Stimulated activated CD8-positive, alpha-beta memory T cell treated with anti-CD3 and anti-CD28 coated beads, Interleukin-4, amount 100 ng/mL, for 4 hours (primary cell): ENCODE measurements at places on chromosomes 7 and 10.

DNA sequence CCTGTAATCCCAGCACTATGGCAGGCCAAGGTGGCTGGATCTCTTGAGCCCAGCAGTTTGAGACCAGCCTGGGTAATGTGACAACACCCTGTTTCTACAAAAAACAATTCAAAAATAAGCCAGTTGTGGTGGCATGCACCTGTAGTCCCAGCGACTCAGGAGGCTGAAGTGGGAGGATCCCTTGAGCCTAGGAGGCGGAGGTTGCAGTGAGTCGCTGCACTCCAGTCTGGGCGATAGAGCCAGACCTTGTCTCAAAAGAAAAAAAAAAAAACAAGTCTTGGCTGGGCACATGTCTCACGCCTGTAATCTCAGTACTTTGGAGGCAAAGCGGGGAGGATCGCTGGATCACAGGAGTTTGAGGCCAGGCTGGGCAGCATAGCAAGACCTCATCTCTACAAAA is 74.6 kb upstream of the PDSS1 start:
- DNase-seq, result no peak

DNA sequence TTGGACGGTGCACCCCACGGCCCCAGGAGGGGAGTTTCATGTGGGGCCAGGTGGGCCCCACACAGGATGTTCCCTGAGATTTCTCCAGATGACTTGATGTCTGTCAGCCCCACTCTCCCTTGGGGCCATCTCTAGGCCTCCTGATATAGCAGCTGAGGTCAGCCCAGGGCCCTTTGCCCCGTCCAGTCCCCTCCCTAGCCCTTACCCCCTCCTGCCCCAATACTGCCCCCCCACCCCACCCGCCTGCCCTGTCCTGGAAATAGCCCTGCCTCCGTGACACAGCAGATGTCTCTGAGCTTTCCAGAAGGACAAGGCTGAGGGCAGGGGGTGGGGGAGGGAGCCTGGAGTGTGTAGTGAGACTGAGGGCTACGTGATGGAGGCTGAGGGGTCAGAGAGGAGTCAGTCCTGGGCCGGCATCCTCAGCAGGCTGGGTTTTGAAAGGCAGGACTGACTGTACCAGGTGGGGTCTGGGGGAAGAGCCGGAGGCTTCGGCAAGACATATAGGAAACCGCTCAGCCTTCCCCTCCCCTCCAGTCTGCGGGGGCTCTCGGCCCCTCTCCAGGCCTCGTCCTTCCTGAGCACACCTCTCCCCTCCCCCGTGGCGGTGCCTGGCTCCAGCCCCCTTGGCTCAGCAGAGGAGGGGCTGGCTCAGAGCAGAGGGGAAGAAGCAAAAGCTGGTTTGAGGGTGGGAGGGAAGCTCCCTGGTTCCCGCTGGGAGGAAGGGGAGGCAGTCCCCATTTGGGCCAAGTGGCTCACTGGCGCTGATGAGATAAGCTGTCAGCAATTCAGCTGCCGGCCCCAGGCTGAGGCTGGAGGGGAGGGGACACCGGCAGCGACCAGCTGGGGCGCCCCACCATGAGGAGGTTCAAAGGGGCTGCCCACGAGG is 2.0 kb downstream of the FLNC start:
- no peak for DNase-seq

GRCh38 chr10:87973635-87974034 is 110.2 kb downstream of the PTEN start:
- no peak for DNase-seq

DNA sequence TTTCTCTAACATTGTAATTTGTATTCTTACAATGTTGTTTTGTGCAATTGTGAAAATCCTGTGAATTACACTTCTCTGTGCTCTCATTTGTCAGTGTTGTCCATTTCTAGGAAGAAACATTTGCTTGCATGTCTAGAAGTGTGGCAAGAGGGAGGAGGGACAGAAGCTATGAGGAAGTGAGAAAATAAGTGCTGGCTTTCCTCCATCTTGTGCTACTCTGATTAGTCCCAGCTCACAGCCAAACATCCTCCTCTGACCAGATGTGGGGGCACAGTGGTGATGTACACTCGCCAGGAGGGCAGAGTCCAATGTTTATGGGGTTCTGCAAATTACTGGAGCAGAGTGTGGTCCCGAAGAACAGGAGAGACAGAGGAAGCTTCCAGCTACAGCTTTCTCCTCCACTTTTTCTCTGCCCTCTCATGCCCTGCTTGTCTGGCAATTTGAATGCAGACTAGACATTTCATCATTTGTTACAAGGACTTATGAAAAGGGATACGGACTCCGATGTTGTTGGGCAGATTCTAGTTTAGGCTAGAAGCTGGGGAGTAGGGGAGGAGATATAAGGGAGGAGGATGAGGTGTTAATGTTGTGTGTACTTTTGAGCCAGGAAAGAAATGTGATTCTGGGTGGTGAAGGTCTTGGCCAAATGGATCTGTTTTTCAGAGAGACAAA is 131.0 kb upstream of the C1GALT1 start:
- no peak for DNase-seq

DNA sequence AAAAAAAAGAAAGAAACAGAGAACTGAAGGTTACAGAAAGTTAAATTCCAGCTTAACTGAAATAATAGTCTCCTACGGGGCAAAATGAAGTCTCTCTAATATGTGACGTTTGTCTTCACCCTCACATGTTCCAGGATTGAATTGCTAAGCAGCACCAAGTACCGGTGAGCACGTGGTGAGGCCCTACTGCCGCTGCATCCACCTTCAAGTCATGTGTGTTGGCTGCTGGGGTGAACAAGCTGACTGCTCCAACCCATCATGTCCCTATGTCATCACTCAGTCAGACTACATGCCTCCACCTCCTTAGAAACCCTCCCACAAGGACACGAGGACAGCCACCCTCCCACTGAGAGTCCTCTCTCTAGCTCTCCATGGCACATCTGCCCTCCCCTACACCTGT is 35.4 kb upstream of the NPFFR1 start:
- no peak for DNase-seq

- no peak for DNase-seq
Observed at GRCh38 chr7:17376595-17376994, 78.1 kb downstream of the AHR start.

DNA sequence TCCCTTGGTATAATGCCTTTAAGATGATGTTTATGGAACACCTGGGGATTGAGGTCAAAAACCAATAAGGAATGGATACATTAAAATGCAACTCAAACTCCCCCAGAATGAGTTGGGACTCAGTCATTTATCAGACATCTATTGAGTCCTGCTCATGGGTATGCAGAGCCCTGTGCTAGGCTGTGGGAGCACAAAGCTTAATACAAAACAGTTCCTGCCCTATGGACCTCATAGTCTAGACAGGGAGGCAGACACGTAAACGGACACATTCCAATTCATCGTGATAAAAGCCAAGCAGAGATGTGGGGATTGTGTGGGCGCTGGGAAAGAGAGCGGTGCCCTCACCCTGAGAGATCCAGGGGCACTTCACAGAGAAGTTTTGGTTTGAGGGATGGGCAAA is 181.7 kb downstream of the PTEN start:
- no peak for DNase-seq

DNA sequence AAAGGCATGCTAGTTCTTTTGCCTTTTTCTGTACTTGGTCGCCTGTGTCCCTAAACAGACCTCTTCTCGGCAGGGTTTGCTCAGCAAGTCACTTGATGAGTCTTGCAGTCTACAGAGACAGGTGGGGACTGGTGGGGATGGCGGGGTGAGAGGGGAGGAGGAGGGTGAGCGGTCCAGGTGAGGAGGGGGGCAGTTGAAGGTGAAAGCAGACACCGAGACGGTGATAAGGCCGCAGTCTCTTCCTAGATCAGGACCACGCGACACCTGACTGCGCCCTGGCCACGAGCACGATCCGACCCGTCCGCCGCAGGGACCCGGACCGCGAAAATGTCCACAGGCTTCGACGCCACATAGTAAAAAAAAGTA is 566 bp downstream of the ASNS start:
- no peak for DNase-seq

DNA sequence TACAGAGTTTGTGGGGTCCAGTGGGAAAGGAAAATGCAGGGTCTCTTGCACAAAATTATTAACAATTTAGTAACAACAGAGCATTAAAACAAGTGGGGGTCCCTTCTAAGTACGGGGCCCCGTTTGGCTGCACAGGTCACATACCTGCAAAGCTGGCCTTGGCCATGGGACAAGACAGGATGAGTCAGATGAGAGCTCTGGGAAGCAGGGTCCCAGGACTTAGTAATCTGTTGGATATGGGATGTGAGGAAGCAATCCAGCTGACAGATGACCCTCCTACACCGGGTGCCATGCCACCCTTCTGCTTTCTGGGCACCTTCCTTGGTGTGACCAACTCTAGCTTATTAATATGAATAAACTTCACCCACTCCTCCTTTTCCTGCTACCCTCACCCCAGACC is 3.2 kb upstream of the DUSP5 start:
- no peak for DNase-seq

GRCh38 chr7:159086301-159086925 is 58.3 kb downstream of the VIPR2 start:
- DNase-seq, result no peak

DNA sequence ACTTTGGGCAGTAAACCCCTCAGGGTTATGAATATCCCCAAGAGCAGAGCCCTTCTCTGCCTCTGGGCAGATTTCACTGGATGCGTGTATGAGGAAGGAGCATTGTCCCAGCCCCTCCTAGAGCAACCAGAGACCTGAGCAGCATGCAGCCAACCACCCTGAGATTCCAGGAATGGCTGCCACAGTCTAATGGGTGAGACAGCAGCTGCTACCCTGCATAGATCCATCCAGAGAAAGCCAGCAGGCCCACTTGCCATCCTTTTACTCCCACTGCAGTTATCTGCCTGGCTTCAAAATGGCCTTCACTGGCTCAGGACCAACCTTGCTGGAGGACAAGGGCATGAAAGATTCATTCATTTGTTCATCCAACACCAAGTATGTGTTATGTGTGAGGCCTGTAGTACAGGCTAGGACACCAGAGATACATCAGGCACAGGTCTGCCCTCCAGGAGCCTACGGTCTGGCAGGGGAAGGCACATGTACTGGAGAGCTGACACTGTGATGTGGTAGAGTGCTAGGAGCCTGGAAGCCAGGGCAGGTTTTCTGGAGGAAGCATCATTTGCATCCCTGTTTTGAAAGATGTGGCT is 26.2 kb upstream of the C10orf105 start:
- DNase-seq, result no peak

DNA sequence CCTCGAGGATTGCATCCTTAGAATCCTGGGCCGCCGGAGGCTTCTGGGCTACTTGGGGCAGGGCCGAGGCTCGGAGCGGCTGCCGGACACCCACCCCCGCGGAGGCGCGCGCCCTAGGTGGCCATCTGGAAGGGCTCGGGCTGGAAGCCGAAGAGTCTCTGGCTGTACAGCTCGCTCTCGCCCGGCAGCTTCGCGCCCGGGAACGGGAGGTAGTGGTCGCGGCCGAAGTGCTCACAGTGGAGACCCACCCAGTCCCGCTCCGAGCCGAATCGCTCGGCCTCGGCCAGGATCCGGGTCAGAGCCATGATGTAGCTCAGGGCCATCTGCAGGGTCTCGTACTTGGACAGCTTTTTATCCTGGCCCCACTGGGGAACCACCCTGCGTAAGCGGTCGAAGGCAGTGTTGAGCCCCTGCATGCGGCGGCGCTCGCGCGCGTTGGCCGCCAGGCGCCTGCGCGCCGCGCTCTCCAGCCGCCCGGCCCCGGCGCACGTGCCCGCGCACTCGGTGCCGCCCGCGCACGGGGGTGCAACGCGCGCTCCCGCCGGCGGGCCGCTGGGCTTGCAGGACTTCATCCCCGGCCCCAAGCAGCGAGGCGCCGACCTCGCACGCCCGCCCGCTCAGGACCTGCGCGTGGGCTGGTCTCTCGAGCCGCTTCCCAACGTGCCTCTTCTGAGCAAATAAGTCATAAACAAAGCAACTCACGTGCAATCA is 652 bp downstream of the ATOH7 start:
- no peak for DNase-seq

GRCh38 chr7:43869867-43870240 is 537 bp upstream of the MRPS24 start:
- no peak for DNase-seq
